H1 (cell line): ENCODE measurements at places on chromosomes 4 and X. TPM values are rescaled to one million over a fixed set of nuclear protein-coding genes. Genes with fewer than 3 reads are reported as not detected.

Gene MAGEC1
- polyA plus RNA-seq, result not detected in 2 replicates

Gene CCNA2
- polyA plus RNA-seq, result 39.0 and 42.1 TPM in 2 replicates

GRCh38 chr4:61214680-61215079 lies 14.6 kb downstream of the ADGRL3 start:
- H3K4me1 ChIP-seq, result no peaks in the 10 kb centered on the region; the same call in 1 of the 2 replicates
- no peak for DNase-seq
- H3K4me3 ChIP-seq, result no peak overlapping the region
- no peaks in the 10 kb centered on the region for H3K27me3 ChIP-seq

- H3K4me1 ChIP-seq, result peaks cover 13% of the 10 kb centered on the region
- H3K27me3 ChIP-seq, result no peaks in the 10 kb centered on the region
- H3K27ac ChIP-seq, result no peak overlapping the region
- DNase-seq, result no peak
- no peaks in the 10 kb centered on the region for H3K36me3 ChIP-seq
These were observed 4.5 kb downstream of the SNX25 start for GRCh38 chr4:185213877-185214276.

- peak overlapping the region; percentile 56 for H3K4me3 ChIP-seq
- no peaks in the 10 kb centered on the region for H3K36me3 ChIP-seq
- no peaks in the 10 kb centered on the region for H3K4me1 ChIP-seq
- no peaks in the 10 kb centered on the region for H3K27me3 ChIP-seq
- DNase-seq, result no peak
- H3K27ac ChIP-seq, result no peak overlapping the region
These were observed 124.6 kb upstream of the NAP1L5 start for GRCh38 chr4:88822034-88822789.

- H3K4me3 ChIP-seq, result no peak overlapping the region
- H3K27ac ChIP-seq, result no peak overlapping the region
- no peaks in the 10 kb centered on the region for H3K27me3 ChIP-seq
- DNase-seq, result no peak
- H3K4me1 ChIP-seq, result no peaks in the 10 kb centered on the region
These were observed 235.8 kb downstream of the RBMX2 start for GRCh38 chrX:130637591-130637990.

- no peak for DNase-seq
- peaks cover 19% of the 10 kb centered on the region for H3K4me1 ChIP-seq
- no peak overlapping the region for H3K27ac ChIP-seq
- H3K4me3 ChIP-seq, result no peak overlapping the region
- no peaks in the 10 kb centered on the region for H3K36me3 ChIP-seq
These were observed 951 bp upstream of the ZNF518B start for GRCh38 chr4:10458177-10458576.
